Kidney epithelial cell (primary cell): ENCODE measurements at places on chromosomes 1 and 21. TPM values are rescaled to one million over a fixed set of nuclear protein-coding genes. Genes with fewer than 3 reads are reported as not detected.

The F11R gene
- 81.7 and 87.0 TPM in 2 replicates for total RNA-seq

The BATF3 gene
- 0.89 and 5.4 TPM in 2 replicates for total RNA-seq

The KIF21B gene
- 17.6 and 18.4 TPM in 2 replicates for total RNA-seq

The OR10X1 gene
- not detected in 2 replicates for total RNA-seq

The MOV10 gene
- 46.7 and 57.0 TPM in 2 replicates for total RNA-seq

The KRTAP6-3 gene
- total RNA-seq = not detected in 2 replicates

The CAMK2N1 gene
- 39.8 and 42.6 TPM in 2 replicates for total RNA-seq

The OR6K3 gene
- not detected in 2 replicates for total RNA-seq

The ESPN gene
- 2.7 TPM in 2 replicates for total RNA-seq

The APCS gene
- total RNA-seq = not detected in 2 replicates

The DIPK1A gene
- 1.6 and 1.8 TPM in 2 replicates for total RNA-seq

The DRAM2 gene
- 69.4 and 84.3 TPM in 2 replicates for total RNA-seq

The ZNF648 gene
- 1.0 and 1.1 TPM in 2 replicates for total RNA-seq

The MYOCOS gene
- not detected in 2 replicates for total RNA-seq

The DCDC2B gene
- not detected in 2 replicates for total RNA-seq

The PADI4 gene
- not detected in 2 replicates for total RNA-seq

The CDA gene
- total RNA-seq = 2.7 and 3.1 TPM in 2 replicates

The CCDC30 gene
- total RNA-seq = 1.8 and 3.1 TPM in 2 replicates

The A3GALT2 gene
- total RNA-seq = not detected in 2 replicates

The TMCC2 gene
- 12.7 and 15.7 TPM in 2 replicates for total RNA-seq

The CR1 gene
- 0.07 and 0.13 TPM in 2 replicates for total RNA-seq

The GUK1 gene
- total RNA-seq = 302 and 377 TPM in 2 replicates

The CD34 gene
- 0.04 and 0.41 TPM in 2 replicates for total RNA-seq

The ZYG11A gene
- 0.21 and 0.50 TPM in 2 replicates for total RNA-seq

The NTMT2 gene
- not detected in 2 replicates for total RNA-seq

The OR2T11 gene
- not detected in 2 replicates for total RNA-seq

The CCDC190 gene
- not detected in 2 replicates for total RNA-seq

The KANK4 gene
- 10.1 and 10.5 TPM in 2 replicates for total RNA-seq

The COL24A1 gene
- total RNA-seq = 0.07 and 0.21 TPM in 2 replicates
